Left renal pelvis (tissue), 4 donors: ENCODE measurements at places on chromosomes 3 and 15.

DNA sequence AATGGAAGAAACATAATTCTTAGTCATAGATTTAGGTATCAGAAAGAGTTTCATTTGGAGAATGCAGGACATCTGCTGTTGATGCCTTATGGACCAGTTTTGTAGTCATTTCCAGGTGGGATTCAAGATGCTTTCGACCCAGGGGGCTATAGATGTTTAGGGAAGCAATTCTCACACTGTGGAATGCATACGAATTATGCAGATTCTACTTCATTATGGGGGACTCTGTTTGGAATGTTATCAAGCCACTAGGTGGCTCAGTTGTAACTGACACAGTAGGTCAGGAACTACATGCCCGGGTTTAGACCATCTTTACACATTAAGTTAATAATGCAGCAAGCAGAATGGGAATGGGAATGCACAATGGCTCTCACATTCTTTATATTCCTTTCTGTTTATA lies 1359.8 kb downstream of the ZPLD1 start:
- DNase-seq, result no peak

GRCh38 chr3:126807795-126808194 lies 103.8 kb downstream of the CHCHD6 start:
- no peak for DNase-seq

DNA sequence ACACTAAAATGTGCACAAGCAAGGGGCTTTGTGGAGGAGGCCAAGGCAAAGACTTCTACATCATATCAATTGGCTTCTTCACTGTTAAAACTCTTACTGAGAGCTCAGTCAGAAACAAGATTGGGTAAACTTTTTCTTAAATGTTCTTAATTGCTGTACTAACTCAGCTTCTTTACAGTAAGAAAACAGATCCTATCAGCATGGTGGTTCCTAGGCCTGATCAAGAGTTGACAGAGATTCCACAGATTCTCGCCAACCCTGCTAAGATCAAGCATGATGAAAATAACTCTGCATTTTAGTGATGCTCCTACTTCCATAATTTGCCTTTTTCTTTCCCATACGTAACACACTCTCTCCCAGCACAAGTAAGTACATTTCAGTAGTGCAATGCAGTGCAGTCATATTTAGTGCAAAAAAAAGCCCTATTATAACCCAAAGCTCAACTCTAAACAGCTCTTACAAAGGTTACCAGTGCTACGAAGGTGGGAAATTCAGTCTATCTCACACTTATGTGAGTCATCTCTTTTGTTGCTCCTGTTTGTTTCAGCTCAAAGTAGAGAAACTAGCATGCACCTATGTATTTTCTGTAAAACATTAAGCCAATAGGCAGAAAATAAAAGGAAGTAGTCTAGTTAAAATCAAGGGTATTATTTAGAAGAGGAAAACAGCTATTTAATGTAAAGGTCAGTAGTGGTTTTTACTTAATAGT lies 29.9 kb downstream of the TIGIT start:
- DNase-seq, result no peak

GRCh38 chr3:112979244-112979832 lies 4.4 kb upstream of the CD200R1 start:
- no peak for DNase-seq

DNA sequence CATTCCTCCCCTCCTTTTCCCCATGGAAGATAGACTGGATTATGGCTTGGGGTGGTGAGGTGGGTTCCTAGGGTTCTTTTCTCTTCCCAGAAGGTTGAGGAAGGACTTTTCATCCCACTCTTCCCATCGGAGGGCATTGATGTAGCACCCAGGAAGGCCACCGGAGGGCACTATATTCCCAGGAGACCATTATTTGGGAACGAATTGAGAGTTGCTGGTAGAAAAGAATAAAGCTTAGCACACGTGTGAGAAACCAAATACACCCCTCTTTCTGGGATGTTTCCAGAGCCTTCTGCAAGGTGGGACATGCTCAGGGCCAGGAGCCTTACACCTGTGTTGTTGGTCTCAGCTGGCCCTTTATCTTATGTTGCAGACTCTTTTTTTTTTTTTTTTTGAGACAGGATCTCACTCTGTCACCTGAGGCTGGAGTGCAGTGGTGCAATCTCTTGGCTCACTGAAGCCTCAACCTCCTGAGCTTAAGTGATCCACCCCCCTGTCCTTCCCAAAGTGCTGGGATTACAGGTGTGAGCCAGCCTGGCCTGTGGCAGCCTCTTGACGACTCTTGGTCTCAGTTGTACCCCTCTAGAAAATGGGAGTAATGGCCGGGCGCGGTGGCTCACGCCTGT lies 6.3 kb upstream of the CDC25A start:
- no peak for DNase-seq

DNA sequence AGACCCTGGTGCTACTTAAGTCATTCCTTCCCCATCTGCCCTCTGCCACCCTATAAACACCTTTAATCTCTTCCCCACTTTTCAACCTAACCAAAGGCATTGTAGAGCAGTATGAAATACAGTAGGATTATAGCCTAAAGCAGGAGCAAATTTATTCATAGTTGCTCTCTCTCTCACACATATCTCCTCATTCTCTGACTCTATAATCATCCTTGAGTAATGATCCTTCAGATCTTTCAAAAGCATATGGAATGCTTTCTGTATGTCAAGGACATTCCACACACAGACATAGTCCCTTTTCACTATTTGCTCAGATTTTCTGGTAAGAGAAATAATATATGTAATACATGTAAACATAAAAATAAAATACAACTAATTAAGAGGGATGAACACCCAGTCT lies 54.1 kb downstream of the TRPC1 start:
- DNase-seq, result no peak

DNA sequence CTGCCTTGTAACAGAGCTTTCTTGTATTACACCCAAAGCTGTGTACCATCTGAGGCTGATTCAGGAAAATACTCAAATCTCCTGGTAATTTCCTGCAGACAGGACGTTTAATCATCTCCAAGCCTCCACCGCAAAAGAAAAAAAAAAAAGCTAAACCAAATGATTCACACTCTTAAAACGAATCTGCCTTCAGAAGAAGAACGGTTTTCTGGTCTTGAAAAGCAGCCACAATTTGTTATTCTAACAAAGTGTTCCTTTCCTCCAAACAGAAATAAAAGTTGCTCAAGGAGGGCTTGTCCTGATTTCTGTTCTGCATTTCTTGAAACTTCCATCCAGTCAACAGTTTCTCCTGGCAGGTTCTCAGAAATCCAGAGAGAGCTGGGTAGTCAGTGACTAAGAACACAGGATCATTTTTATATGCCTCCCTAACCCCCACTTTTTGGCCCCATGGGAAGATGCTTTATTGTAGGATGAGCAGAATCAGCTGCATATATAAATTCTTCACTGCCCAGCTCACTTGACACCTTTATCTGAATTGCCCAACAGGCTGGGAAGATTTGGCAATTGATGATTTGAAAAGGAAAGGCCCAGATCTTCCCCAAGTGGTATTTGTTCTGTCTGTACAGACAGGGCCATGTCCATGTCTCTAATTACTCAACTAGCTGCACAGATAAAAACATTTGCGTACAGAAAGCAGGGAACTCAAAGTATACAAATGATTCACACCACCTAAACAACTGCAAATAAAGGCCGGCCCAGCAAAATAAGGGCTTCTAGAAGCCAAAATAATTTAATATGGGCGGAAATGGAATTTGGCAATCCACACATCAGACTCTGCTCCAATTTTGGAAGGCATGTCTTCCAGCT lies 41.0 kb upstream of the PRICKLE2 start:
- no peak for DNase-seq

DNA sequence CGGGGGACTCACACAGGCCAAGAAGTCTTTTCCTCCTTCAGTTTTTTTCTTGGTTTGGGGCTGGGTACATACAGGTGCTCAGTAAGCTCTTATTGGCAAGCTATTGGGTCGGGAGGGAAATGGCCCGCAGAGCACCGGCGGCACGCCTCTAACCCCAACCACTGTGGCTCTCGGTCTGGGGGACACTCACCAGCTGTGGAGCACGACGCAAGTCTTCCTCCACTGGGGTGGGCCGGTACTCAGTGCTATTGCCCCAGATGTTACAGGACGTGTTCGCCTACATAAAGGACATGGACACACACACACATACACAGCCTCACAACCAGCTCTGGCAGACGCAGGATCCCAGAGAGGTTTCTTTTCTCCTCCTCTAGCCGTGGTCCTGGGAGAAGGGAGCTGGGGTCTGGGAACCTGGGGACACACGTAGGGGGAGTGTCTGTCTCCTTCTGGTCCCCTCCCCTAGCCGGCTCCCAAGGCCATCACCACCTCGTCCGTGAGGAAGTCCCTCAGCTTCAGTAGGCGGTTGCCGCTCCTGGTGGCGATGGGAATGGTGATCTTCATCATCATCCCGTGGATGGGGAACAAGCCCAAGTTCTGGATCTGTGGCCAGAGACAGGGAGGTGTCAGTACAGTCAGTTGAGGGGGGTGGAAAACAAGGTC lies 33.4 kb downstream of the FEM1B start:
- DNase-seq, result no peak

GRCh38 chr3:17642474-17642873 lies 100.0 kb downstream of the TBC1D5 start:
- no peak for DNase-seq

DNA sequence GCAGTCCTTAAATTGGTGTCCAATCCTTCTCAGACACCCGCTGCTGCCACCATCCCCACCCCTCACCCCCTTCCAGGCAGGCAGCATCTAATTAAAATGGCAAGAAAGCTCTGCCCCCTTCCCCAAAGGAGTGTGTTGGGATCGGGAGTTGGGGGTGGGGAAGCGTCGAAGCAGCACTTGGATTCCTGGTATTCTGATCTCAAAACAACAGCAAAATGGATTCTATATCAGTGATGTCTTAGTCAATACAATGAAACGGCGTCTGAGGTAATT lies 1.4 kb downstream of the TNIK start:
- DNase-seq, result no peak

- no peak for DNase-seq
Measured at GRCh38 chr15:77981281-77982126, 96.0 kb downstream of the TBC1D2B start.

GRCh38 chr3:5226783-5227182 lies 39.3 kb downstream of the EDEM1 start:
- DNase-seq, result no peak

DNA sequence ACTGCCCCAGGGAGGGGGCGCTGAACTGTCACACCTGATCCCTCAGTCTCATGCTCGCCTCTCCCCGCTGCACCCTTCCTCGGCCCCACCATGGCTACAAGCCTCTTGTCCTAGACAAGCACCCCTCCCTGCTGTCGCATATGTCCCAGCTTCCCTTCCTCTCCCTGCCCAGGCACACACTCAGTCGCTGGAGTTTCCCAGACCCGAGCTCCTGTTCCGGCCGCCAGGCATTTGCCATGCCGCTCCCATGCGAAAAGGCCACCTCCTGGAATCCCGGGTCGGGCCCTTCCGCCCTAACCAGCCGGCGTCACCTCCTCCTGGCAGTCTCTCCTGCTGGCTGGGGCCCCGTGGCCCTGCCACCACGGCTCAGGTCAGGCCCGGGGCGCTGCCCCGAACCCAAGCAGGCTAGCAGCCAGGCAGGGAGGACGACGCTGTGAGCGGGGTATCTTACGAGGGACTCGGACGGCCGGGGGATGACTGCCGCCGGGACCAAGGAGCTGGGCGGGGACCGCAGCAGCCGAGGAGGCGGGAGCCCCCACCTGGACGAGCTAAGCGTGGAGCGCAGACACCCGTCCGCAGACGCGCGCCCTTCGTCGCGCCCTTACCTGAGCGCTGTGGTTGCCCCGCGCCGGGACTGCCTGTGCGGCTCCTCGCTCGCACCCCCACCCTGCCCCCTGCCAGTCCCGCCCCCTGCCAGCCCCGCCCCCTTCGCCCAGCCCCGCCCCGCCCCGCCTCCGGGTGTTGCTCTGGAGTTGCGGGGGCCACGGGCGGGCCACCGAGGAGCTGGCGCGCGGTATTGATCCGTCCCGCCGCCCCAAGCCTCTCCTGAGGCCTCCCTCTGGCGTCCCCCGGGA lies at the start of gene ALS2CL:
Gene ALS2CL (minus strand): TSS at position 642 of the 854 bp plus-strand sequence. CDS start 4,239 bp downstream, outside the sequence.
- no peak for DNase-seq

GRCh38 chr3:171688002-171688401 lies 122.3 kb downstream of the PLD1 start:
- no peak for DNase-seq

DNA sequence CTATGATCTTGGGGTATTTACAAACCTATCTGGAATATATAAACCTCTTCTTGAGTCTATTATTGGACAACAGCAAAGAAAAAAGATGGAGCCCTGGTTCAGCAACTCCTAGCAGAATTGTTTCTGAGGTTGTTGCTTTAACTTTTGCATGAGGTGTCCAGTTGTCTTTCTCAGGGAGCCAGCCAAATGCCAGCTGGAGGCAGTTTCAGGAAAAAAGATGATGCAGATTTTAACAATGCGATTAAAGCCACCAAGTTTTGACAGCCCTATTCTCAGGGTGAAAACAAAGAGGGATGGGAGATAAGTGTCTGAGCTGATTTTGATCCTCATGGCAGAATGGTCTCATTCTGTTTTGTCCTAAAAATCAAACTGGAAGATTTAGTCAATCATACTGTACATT lies 181.6 kb upstream of the RASGRP1 start:
- DNase-seq, result no peak

DNA sequence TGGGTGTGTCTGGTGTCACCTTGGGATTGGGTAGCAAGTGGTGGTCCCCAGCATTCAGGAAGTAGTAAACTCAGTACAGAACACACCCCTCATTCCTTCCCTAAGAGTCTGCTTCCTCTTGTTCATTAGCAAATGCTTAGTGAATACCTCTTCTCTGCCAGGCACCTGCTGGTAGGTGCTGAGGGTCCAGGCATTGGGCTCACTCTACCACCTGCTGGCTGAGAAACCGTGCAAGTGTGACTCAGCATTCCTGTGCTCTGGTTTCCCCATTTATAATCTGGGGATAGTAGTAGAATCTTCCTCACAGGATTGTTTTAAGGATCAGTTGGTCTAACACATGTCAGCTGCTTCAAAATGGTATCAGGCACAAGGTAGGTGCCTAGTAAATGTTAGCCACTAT lies 4.8 kb downstream of the SHF start:
- no peak for DNase-seq

DNA sequence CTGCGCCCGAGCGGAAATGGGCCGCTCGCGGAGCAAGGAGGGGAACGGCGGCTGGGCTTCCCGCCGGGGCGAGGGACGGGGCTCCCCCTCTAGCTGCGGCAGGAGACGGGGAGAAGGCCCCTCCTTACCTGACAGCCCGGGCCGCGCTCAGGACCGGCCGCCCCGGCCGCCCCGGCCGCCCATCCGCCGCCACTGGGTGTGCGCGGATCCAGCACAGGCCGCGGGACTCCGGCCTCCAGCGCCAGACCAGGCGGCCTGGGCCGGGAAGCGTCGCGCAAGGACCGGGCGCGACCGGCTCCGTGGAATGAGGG lies 296 bp downstream of the TPRA1 start:
- no peak for DNase-seq

DNA sequence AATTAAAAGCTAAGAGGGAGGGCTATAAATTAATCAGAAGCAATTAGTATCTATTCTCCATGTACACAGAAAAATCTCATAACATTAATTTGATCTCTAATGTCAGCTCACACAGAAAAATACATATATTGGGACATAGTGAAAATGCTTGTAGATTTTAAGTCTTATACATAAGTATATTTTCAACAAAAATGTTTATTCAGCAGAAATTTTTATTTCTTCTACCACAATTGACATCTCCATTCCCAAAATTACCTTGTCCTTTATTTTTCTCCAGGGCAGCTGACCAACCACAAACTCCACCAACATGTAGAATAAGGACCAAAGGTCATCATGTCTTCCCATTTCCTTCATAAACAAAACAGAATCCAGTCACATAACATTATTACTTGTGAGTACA lies 74.5 kb upstream of the CDAN1 start:
- DNase-seq, result no peak

GRCh38 chr15:88127432-88127790 lies 129.1 kb downstream of the NTRK3 start:
- DNase-seq, result no peak

- DNase-seq, result no peak
Measured at GRCh38 chr3:44923632-44924456, 49.4 kb downstream of the TGM4 start.
